ENCODE measurements at places on chromosomes 4 and X. TPM values are rescaled to one million over a fixed set of nuclear protein-coding genes. Genes with fewer than 3 reads are reported as not detected.
A peak's percentile ranks its signal among the peaks of the same experiment; 100 is the strongest.

Gene JAKMIP1
- not detected for total RNA-seq

Gene DRP2
- total RNA-seq, result 0.24 TPM

Gene HSFX1
- total RNA-seq, result 0.26 TPM

GRCh38 chr4:151325111-151325948 lies at the start of gene SH3D19:
TSS of gene SH3D19 (minus strand) at chr4:151325605. CDS start at chr4:151325352, 253 bp downstream.
- H3K36me3 ChIP-seq, result no peaks in the 10 kb centered on the region
- H3K27me3 ChIP-seq, result no peaks in the 10 kb centered on the region
- H3K27ac ChIP-seq, result peak within 1 kb of the TSS; percentile 88
- peaks cover 58% of the 10 kb centered on the region for H3K4me1 ChIP-seq
- DNase-seq, result peak; percentile 31

GRCh38 chr4:139988863-139989765 lies 164.9 kb downstream of the MAML3 start:
- H3K36me3 ChIP-seq, result no peaks in the 10 kb centered on the region
- peak overlapping the region; percentile 42 for H3K27ac ChIP-seq
- DNase-seq, result peak; percentile 86
- peaks cover 7% of the 10 kb centered on the region for H3K27me3 ChIP-seq
- H3K4me1 ChIP-seq, result peaks cover 26% of the 10 kb centered on the region

GRCh38 chrX:134173541-134174272 lies 63.3 kb upstream of the CCDC160 start:
- no peak overlapping the region for H3K27ac ChIP-seq
- peaks cover 13% of the 10 kb centered on the region for H3K27me3 ChIP-seq
- no peaks in the 10 kb centered on the region for H3K4me1 ChIP-seq
- DNase-seq, result no peak
- H3K4me3 ChIP-seq, result no peak overlapping the region
- H3K36me3 ChIP-seq, result no peaks in the 10 kb centered on the region
